Mesothelial cell of epicardium (in vitro differentiated cells): ENCODE measurements at places on chromosomes 7 and 10.

- DNase-seq = no peak
These were observed 50.9 kb downstream of the LAMB4 start for GRCh38 chr7:108079276-108079647.

GRCh38 chr7:45917658-45918057 lies 3.4 kb downstream of the IGFBP3 start:
- peak; percentile 96 for DNase-seq

- DNase-seq = no peak
These were observed 34.6 kb upstream of the HECW1 start for GRCh38 chr7:43077732-43078391.

DNA sequence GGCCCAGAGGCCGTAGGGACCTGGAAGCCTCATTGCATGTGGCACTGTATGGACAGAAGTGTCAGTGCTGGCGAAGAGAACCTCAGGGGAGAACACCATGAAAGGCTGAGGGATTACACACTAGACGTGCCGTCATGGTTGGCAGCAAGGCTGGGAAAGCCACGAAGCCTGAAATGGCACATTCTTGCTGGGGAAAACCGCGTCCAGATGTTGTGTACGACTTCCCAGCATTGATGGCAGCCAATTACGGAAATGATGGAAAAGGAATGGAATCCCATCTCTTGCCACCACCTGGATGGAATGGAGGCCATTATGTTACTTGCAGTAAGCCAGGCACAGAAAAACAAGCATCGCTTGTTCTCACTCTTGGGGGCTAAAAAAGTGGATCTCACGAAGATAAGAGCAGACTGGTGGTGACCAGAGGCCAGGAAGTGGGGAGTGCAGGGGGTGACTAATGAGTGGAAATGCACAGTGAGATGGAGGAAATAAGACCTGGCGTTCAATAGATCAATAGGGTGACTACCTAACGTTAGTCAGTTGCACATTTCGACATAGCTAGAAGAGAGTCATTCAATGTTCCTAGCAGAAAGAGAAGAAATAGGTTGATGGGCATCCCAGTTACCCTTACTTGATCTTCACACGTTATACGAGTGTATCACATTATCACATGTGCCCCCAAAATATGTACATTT lies 14.6 kb upstream of the PWWP2B start:
- DNase-seq = no peak
